ENCODE measurements at places on chromosomes 2 and 18. TPM values are rescaled to one million over a fixed set of nuclear protein-coding genes. Genes with fewer than 3 reads are reported as not detected.

GRCh38 chr2:58215429-58215828 lies 25.7 kb downstream of the FANCL start:
- no peak overlapping the region for H3K4me3 ChIP-seq
- H3K27me3 ChIP-seq = no peaks in the 10 kb centered on the region
- DNase-seq = no peak
- H3K4me1 ChIP-seq = no peaks in the 10 kb centered on the region
- H3K36me3 ChIP-seq = no peaks in the 10 kb centered on the region
- no peak overlapping the region for H3K27ac ChIP-seq

DNA sequence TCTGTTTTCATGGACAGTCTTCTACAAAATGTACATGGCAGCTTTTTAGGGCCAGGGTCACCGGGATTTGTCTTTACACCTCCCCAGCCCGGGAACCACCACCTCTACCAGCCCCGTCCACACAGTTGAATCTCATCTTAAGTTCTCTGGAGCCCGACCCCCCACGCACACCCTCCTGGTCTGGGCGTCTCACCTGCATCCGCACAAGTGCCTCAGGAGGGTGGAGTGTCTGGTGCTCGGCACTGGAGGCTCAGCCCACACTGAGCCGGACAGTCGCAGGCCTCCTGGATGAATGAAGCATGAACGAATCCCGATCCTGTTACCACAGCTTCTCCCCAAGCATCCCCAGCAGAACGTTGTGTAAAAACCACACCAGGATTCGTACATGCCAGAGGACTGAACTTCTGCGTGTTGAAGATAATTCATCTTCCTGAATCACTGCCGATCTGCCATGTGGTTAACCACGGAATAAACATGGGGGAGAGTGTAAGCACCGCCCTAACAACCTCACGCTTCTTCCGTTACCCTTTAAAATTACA lies 162.0 kb downstream of the RTP5 start:
- H3K4me1 ChIP-seq = no peaks in the 10 kb centered on the region
- no peak overlapping the region for H3K4me3 ChIP-seq
- no peaks in the 10 kb centered on the region for H3K27me3 ChIP-seq
- no peak overlapping the region for H3K27ac ChIP-seq

DSG4 gene
- total RNA-seq = not detected

GPBAR1 gene
- 5.3 TPM for total RNA-seq

SERPINB13 gene
- not detected for total RNA-seq

CSRNP3 gene
- 5.4 TPM for total RNA-seq

- no peaks in the 10 kb centered on the region for H3K27me3 ChIP-seq
- H3K4me1 ChIP-seq = no peaks in the 10 kb centered on the region
- peak overlapping the region; percentile 61 for H3K27ac ChIP-seq
- peak; percentile 75 for DNase-seq
- H3K36me3 ChIP-seq = peaks cover 46% of the 10 kb centered on the region
Measured at GRCh38 chr2:28415010-28415409, 22.4 kb downstream of the FOSL2 start.

Data from sigmoid colon (tissue), 7 donors.